CD4-positive, alpha-beta T cell treated with Interleukin-4 for 4 hours (primary cell): ENCODE measurements at places on chromosomes 7 and 10.
A peak's percentile ranks its signal among the peaks of the same experiment; 100 is the strongest.

DNA sequence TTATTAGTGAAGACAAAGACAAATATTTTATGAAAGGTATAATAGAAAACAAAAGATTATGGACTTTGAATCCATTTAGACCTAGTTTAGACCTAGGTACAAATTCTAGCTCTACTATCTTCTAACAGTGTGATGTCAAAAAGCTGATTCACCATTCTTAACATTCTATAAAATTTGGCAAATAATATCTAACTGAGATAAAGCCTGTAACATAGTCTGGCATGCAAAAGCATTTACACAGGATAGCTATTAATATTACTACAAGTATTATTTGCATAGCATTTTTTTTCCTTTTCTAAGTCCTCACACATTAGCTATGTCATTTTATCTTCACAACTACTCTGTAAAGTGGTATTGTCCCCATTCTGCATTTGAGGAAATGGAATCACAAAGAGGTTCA, 179.6 kb upstream of the LRRTM3 start:
- no peak for DNase-seq

DNA sequence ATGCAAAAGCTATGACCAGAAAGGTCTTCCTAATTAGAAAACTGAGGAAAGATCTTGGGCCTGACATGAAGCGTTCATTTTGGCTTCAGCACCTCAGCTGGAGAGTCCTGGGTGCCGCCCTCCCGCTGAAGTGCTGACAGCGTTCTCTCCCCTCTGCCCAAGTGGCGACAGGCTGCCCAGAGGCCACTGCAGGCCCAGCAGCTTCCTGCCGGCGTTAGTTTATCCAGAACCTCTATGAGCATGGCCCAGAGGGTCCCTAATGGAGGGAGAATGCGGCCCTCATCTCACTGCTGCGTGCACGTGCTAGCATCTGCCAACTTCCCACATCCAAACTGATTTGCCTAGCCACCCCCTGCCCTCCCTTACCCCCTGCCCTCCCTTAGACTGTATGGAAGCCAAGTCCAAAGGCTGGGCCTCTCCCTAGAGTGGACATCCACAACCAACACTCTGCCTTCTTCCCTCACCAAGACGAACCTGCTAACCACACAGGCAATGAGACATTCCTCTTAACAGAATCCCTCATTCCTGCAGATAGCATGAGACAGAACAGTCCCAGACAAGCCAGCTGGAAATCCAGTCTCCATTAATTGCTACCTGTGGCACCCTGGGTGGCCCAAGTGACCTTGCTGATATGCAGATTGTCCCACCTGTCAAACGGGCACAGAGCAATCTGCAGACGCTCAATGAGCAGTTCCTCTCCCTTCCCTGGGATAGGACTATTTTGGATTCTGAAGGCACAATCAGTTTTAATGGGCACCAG, 108.4 kb downstream of the C10orf90 start:
- no peak for DNase-seq

GRCh38 chr7:11831736-11832495, at the start of gene THSD7A:
Gene THSD7A, minus strand, starts transcription at chr7:11832198. Its CDS starts 252 bp downstream, at chr7:11831946.
- no peak for DNase-seq

- DNase-seq: no peak
These were observed 298.7 kb upstream of the NRG3 start for GRCh38 chr10:81576336-81576735.

- peak; percentile 84 for DNase-seq
These were observed 8.3 kb upstream of the ZC3HAV1L start for GRCh38 chr7:139043823-139044812.

DNA sequence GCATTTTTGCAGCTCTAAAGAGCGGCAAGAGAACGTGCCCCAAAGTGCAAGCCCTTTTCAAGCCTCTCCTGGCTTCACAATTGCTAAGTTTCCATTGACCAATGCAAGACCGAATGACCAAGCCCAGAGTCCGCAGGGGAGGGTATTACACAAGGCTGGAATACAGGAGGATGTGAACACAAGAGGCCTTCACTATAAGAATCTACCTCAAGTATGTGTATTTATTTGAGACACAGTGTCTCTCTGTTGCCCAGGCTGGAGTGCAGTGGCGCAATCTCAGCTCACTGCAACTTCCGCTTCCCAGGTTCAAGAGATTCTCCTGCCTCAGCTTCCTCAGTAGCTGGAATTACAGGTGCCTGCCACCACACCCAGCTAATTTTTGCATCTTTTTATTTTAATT, 22.2 kb upstream of the TPST1 start:
- DNase-seq: no peak

- peak; percentile 70 for DNase-seq
These were observed 11.7 kb downstream of the CASP2 start for GRCh38 chr7:143299840-143300239.

DNA sequence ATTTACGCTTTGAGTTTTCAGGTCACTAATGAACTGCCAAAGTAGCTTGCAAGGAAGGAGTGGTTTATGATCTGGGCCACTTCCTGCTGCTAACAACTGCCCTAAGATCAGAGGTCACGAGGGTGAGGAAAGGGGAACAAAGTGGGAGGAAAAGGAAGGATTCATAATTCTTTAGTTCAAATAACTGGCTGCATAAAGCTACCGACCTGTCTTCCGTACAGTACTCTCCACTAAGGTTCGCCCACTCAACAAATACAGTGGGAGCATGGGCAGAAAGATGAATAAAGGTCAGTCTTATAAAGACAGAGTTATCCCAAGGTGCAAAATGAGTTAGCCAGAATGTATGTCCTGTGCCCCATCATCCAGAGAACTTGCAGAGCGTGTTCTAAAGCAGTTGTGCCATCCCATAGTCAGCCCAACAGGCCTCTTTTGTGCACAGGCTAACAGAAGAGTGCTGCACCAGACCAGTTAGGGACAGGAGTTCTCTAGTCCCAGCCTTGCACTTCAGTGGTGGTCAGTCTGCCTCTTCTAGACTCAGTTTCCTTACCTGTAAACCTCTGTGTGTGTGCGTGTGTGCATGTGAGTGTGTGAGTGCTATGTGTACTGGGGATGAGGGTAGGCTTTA, 65.9 kb downstream of the CREB3L2 start:
- DNase-seq: peak; percentile 35

DNA sequence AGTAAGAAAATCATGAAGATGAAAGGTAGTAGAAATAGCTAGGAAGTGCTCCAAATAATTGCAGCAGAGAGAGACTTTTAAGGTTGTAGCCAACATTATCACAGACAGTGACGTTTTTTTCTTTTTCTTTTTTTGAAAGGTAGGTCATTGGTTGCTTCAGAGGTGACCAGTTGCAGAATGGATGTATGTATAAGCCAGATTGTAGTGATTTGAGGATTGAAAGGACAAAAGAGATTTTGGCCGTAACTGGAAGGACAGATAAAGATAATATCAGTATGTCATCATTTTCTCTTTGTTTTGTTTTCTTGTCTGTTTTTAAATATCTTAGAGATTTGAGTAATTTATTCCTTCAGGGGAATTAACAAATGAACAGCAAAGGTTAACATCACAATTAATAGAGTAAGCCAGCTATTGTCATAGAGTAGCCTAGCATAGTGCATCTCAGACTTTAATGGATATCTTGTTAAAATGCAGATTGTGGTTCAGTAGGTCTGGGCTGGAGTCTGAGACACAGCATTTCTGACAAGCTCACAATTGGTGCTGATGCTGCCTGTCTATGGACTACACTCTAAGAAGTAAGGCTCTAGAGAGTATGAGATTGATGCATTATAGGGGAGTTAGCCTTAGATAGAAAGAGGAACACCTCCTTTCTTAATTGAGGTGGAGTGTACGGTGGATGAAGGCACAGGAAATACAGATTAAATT, 28.3 kb downstream of the CDK13 start:
- no peak for DNase-seq

DNA sequence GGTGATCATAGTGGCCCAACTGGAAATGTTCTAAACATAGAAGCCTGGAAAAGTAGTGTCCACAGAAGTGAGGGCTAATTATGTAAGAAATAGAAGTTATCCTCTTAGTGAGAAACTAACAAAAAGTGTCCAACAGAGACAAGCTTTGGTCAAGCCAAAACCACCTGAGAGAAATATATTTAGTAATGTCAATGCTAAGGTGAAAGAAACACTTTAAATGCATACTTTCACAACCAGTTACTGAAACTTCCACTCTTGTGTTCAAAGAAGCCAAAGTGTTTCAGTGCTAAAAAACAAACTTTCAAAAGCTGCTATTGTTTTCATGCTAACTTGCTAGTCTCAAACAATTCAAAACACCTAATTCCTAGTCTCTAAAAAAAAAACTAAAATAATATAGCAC, 18.1 kb downstream of the RAB11FIP2 start:
- no peak for DNase-seq

DNA sequence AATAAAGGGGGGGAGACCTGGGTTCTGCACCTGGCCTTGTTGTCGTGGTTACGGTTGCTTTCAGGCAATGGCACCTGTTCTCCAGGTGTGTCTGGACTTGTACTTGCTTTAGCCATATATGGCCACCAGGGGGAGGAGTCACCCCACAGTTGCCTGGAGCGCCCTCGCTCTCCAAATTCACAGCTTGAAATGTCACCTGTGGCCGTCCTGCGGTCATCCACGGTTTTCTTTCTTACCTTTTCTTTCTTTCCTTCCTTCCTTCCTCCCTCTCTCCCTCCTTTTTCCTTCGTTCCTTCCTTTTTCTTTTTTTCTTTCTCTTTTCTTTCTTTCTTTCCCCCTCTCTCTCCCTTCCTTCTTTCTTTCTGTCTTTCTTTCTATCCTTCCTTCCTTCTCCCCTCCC, 157.2 kb upstream of the ZNF92 start:
- peak; percentile 65 for DNase-seq

- no peak for DNase-seq
These were observed 3.4 kb downstream of the STAM start for GRCh38 chr10:17647326-17647725.

DNA sequence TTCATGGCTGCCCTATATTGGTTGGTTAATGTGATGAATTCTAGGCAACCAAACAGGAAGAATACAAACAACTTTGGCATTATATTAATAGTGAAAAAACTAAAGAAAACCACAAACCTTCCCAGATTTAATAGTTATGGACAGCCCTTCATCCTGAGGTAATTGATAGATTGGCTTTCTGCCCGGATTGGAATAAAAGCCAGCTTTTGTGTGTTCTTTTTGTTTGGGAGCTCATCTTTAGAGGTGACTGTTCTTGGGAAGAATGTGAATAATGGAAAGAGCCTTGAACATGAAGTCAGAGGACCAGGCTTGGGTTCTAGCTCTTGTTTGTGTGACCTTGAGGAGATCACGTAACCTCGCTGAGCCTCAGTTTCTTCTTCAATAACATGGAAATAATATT, 92.3 kb downstream of the VTI1A start:
- no peak for DNase-seq

DNA sequence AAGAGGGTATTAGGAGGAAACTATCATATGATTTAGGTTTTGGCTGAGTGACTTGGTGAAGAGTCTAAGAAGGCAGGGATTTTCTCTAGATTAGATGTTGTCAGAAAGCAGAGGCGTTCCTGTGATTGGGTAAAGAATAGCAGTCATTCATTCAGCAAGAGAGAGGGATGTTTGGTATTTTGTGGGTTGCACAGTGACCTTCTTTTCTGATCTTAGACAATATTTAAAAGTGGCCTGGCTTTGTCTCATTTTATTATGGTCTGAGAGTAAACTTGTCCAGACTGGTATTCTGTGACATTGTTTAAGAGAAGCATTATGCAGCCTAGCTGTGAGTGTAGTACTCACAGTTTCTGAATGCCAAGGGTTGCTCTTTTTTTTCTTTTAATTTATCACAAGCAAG, 18.5 kb downstream of the HYAL4 start:
- no peak for DNase-seq

- no peak for DNase-seq
These were observed 16.0 kb downstream of the RNF32 start for GRCh38 chr7:156656598-156656997.

- DNase-seq: no peak
These were observed 57.1 kb downstream of the AOAH start for GRCh38 chr7:36667007-36667745.

DNA sequence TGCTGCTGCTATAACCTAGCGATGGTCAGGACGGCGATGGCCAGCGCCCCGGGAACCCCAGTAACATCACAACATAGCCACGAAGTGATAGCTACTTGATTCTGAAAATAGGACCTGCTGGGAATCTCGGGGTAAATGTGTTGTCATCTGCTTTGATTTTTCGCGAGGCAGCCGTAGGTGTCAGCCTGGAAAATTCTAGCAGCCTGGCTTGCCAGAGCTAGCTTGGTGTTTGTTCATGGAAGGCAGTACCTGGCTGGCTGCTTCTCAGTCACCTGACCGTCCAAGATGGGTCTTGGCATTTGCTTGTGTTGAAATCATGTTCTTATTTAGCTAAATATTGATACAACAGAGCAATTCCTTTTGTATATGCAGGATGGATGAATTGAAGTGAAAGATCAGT, 82.4 kb upstream of the BTBD16 start:
- no peak for DNase-seq

GRCh38 chr7:13945670-13946069, 43.8 kb downstream of the ETV1 start:
- no peak for DNase-seq

GRCh38 chr7:133561396-133561795, 308.5 kb downstream of the EXOC4 start:
- no peak for DNase-seq

DNA sequence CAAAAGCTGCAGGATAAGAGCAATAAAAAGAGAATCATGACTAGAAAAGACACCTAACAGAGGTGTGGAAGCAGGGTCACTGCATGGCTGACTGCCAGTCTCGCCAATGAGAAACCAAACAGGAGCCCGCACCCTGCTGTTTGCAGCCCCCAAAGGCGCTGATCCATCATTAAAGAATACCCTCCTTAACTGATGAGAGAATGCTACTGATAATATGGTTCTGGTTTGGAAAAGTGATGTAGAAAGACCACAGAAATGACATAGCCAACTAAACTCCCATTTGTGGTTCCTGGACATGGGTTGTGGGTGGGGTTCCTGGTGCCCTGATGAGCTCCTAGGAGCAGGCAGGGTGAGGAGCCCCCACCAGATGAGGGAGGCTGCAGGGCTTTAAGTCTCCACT, 207.4 kb downstream of the TNS3 start:
- DNase-seq: no peak

DNA sequence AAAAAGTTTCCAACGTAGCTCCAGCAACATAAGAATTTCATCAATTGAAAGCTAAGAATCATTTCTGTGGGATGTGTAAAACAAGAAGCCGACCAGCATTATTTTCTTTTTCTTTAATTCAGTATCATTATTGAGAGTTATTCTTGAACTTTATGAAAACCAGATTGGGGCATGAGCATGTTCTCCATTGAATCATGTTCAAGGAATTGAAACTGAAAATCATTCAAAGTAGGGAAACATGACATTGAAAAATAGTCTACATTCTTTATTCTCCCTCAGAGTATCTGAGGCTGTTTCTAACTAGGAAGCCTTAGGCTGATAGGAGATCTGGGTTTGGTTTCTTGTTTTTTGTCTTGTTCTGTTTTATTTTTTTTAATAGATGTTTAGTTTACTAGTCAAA, 253.7 kb downstream of the DYNC1I1 start:
- no peak for DNase-seq

- no peak for DNase-seq
These were observed 510.2 kb downstream of the RPS24 start for GRCh38 chr10:78543749-78544362.
